ENCODE measurements at places on chromosomes 12 and 14.

DNA sequence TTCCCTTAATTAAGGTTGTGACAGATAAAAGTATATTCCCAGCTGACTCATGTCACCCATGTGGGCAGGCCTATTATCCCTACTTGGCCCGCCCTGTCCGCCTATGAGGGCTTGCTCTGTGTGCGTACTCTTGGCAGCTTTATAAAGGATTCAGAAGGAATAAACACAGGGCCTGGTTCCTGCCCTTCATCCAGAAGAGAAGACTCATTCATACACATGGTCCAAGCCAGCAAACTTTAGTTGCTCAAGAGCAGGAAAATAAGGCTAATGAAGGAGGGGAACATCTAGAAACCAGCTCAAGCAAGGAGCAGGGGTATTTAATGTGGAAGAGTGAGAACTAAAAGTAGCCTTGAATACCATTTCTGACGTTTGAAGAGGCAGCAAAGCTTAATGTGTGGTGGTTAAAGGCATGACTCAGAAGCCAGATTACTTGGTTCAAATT is 141.9 kb downstream of the CRADD start:
- peak; percentile 61 for DNase-seq

DNA sequence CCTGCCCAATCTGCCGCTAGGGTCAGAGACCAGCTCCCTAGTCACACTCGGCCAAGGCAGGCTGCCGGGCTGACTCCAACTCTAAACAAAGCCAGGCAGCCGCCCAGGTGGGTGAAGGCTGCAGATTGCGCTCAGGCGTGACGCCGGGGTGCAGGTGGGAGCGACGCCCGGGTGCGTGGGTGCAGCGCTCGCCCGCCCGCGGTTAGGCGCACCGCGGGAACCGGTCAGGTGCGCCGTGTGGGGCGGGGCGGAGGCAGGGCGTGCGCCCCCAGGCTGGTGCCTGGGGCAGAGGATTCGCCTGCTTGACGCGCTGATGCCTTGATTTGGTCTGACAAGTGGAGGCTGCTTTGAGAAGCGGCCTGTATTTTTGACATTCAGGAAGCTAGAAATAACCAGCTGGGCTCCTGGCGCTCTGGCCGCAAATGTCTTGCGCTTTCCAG is 126.7 kb upstream of the HIF1A start:
- no peak for DNase-seq

DNA sequence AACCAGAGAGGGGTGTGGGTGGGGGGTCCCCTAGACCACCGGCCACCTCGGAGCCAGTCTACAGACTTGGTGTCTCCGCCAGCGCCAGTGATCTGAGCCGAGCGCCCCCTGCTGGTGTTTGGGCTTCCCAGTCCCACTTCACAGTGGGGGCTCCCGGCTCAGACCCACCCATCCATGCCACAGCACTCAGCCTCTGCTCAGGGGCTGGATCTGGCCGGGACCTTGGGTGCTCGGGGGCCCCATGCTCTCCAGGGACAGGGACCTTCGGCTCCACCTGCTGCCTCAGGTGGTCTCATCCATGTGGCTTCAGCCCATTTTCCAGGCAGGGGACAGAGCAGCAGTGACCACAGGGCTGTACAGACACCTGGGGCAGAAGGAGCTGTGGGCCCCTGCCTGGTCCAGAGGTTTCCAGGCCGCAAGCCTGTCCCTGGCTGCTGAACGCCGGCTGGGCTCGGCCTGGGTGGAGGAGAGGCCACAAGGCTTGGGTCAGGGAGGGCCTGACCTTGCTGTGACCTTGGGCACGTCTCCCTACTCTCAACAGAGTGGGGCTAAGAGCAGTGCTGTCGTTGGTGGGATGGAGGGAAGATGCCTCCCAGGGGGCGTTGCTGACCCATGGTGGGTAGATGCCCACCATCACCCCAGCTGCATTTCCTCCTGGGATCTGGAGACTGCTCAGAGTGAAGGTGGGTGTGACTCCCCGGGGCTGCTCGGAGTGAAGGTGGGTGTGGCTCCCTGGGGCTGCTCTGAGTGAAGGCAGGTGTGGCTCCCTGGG is 86.3 kb downstream of the KIF26A start:
- no peak for DNase-seq

- no peak for DNase-seq
These were observed 13.1 kb downstream of the NAA30 start for GRCh38 chr14:57403521-57403864.

GRCh38 chr12:24135158-24135850 is 185.8 kb upstream of the SOX5 start:
- DNase-seq: no peak

DNA sequence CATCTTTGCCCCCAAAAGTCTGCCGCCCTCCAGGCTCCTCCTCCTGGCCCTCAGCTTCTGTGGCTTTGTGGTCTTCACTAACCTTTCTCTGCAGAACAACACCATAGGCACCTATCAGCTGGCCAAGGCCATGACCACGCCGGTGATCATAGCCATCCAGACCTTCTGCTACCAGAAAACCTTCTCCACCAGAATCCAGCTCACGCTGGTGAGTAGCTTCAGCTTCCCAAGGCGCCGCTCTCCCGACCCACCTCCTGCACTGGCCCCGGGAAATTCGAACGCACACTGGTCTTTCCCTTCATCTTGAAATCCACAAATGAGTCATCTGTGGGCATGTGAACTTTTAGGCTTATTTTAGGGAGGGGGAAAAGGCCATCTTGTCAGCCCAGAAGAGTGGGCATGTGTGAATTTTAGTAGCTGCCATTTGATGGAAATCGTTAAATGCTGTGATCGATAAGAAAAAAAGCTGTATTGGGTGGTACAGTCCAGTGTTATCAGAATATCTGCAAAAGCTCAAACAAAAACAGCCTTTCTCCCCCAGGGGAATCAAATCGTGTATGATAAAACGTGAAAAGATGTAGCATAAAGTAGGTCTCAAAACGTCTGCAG is 700 bp downstream of the SLC35E3 start:
- DNase-seq: peak; percentile 11

- DNase-seq: no peak
These were observed 42.9 kb upstream of the VRK1 start for GRCh38 chr14:96754162-96754844.

DNA sequence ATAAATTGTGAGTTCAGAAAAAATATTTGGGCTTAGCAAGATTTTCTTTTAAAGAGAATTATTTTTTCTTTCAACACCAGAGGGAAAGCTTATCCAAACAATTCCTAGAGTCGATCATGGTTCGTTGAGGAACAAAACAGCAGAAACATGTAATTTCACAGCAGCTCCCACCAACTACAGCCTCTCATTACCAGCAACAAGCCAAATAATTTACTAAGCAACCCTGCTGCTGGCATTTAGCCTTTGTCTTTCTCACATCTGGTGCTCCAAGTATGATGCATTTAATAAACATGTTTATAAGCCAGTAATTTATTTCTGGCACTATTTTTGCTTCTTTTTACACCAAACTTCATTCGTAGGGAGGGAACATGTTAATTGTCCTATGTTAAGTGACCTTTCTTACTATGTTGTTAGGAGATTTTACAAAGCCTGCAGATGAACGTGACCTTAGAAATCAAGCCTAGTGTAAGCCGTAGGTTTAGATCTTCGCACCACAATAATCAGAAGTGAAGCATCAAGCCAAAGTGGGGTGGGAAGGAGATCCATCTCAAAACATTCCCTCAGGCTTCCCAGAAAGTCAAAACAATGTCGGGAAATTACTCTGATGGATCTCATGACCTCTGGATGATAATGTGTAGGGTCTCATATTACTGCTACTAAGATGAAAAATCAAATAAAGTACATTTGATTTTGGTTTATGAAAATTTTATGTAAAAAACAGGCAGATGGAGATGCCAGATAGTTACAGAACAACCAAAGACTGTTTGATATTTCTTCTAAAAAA is 128.4 kb downstream of the RPAP3 start:
- DNase-seq: no peak

GRCh38 chr12:13169272-13169671 is 27.3 kb upstream of the EMP1 start:
- DNase-seq: no peak

GRCh38 chr12:116717466-116718437 is 20.1 kb downstream of the SPRING1 start:
- peak; percentile 27 for DNase-seq

- no peak for DNase-seq
These were observed 30.4 kb upstream of the IFT81 start for GRCh38 chr12:110093631-110094311.
